AG04450 (cell line): ENCODE measurements at places on chromosomes 11 and 22.

DNA sequence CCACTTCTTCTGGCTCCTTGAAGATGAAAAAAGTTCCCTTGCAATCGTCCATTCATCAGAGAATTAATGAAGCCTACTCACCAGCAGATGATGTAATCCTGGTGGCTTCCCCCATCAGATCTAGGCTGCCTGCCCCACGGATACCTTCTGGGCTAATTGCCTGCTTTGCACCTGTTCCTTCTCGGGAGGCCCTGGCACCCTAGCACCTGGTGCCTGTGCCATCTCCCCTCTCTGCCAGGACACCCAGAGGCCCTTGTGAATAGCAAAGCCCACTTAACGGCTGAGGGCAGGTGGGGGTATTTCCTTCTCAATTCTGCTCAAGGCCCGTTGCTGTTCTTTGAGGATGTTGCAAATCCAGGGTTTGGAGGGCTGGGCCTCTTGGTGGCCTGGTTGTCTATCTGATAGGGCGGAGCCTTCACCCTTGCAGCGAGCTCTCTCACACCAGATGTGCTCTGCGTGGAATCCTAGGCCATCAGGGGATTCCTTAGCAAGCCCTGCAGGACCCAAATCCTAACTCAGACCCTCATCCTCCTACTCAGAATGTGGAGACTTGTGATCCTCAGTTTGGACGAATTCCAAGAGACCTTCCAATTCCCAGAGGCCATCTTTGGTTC lies at the start of gene LMO2:
TSS of gene LMO2 (minus strand) at position 363 of the 614 bp plus-strand sequence. CDS start 22,360 bp downstream, outside the sequence.
- no peak for DNase-seq

DNA sequence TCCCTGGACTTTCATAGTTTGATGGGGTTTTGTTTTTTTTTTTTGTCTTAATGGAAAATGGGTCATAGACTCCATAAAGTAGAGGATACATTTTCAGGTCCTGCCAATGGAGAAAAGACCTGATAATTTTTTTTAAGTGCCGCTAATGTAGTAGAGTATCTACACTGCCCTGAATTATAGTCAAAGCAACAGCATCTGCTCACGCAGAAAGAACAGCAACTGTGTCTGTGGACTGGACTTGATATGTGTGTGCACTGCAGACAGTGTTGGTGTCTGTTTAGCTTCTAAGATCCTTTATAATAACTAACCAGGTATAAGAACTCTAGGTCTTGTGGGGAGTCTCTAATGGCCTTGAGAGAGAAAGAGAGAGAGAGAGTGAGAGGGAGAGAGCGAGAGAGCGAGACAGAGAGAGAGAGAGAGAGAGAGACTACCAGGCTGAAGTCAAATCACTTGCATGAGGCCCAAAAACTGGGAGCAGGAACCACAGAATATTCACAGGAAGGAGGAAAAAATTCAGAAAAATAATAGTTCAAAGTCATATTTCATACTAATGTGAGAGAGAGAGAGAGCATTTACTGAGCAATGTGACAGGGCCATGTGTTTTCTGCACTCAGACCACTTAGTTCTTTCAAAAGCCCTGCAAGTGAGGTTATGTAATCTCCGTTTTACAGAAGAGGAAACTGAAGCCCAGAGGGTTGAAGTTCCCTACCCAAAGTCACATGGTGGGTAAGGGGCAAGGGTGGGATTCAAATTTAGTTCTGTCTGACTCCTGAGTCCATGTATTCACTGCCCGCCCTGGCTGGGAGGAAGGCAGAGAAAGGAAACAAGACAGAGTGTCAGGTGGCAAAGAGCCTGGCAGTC lies 8.6 kb upstream of the MIAT start:
- no peak for DNase-seq

GRCh38 chr22:27476729-27477128 lies 324.8 kb downstream of the MN1 start:
- DNase-seq, result no peak

- no peak for DNase-seq
Observed at GRCh38 chr11:108343714-108344113, 120.8 kb downstream of the ATM start.

DNA sequence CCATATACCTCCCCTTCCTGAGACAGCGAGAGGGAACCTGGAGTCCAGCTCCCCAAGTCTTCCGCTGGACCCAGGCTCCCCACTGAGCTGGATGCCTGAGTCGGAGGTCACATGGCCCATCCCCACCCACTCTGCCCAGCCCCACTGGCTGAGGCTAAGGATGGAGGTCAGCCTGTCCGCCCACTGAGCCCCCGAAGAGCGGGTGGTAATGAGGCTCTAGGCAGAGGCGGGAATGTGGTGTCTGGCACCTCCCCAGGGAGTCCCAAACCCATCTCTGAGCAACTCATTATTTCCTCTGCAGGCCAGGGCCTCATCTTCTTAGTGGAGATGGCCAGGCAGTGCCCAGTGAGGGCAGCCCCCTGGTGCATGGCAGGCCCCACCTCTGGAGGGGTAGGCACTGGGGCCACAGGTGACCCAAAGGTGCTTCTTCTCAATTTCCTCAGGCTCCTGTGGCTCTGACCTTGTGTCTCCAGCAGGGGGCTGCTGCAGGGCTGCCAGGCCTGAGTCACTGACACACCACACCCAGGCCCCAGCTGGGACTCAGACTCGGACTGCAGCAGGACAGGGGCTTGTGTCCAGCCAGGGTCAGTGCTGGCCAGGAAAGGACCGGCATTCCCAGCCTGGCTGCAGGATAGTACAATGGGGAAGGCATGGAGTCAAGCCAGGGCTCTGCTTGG lies 10.2 kb upstream of the PDE2A start:
- no peak for DNase-seq

GRCh38 chr11:69121021-69121420 lies 34.7 kb upstream of the SMIM38 start:
- DNase-seq, result no peak

DNA sequence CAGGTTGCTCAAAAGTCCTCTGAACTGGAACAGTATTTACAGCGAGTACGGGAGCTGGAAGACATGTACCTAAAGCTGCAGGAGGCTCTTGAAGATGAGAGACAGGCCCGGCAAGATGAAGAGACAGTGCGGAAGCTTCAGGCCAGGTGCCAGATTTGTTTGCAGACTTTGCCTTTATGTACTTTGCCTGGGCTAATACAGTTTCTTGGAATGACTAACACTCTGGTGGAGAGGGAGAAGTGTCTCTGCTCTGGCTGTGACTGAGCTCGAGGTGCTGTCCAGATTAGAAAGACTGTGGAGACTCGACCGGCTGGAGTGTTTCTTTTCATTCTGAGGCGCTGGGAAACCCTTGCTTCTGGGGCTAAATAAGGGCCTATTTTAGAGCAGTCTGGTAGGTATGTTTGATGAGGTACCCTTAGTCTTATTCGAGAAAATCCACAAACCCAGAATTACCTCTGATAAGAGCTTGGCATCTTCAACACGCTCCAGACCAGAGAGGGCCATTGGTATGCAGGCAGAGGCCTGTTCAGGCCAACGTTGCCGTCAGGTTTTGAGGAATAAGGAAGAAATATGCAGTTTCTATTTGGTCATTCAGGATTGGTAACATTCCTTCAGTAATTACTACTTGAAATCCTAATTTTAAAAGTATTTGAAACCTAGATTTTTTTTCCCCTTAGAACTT lies 76.5 kb downstream of the SWAP70 start:
- DNase-seq, result no peak

DNA sequence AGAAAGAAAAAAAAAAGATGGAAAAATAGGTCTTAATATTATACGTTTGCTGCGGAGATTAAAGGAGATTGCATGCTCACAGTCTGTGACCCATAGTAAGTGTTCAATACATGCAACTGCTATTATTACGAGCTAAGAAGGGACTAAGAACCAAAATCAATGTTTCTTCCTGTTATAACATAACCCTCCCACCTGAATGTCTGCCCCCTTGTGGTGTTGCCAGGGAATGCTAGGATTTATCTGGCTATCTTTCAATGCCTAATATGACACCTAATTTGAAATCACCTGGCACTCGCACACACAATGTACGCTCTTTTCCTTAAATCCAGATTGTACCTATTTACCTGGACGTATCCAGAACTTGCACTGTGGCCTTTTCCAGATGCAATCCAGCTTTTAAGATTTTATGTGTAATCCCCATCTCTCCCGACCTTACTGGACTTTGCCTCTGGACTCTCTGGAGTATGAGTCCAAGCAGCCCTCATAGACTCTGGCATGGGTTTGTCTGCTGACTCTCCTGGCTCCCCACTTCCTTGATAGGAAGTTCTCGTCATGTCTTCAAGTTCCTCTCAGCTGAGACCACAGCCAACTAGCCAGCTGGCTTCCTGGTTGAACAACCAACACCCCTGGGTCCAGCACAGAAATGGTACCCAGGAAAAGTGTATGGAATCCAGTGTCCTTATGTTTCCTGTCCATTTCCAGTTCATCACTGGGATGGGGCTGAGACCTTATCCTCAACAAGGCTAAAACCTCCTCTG lies 151.5 kb downstream of the CCDC34 start:
- no peak for DNase-seq

- peak; percentile 89 for DNase-seq
Observed at GRCh38 chr11:65900125-65900898, at the start of gene FOSL1. FOSL1 (minus strand) TSS chr11:65900388; CDS start chr11:65900339, 49 bp downstream.

DNA sequence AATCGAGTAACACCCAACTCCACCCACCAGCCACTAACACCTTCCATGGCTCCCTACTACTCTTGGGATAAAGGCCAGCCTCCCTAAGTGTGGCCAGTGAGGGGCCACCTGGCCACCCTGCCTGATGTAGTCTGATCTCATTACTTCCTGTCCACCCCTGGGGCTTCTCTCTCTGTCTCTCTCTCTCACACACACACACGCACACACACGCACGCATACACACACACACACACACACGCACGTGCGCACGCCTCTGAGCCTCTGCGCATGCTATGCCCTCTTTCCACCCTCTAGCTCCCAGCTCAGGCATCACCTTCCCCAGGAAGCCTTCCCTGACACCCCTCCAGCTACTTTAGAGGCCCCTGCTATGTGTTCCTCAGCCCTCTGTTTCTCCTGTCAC lies 3.9 kb downstream of the MFNG start:
- no peak for DNase-seq

GRCh38 chr11:46984987-46985386 lies 48.4 kb downstream of the CSTPP1 start:
- DNase-seq, result no peak

DNA sequence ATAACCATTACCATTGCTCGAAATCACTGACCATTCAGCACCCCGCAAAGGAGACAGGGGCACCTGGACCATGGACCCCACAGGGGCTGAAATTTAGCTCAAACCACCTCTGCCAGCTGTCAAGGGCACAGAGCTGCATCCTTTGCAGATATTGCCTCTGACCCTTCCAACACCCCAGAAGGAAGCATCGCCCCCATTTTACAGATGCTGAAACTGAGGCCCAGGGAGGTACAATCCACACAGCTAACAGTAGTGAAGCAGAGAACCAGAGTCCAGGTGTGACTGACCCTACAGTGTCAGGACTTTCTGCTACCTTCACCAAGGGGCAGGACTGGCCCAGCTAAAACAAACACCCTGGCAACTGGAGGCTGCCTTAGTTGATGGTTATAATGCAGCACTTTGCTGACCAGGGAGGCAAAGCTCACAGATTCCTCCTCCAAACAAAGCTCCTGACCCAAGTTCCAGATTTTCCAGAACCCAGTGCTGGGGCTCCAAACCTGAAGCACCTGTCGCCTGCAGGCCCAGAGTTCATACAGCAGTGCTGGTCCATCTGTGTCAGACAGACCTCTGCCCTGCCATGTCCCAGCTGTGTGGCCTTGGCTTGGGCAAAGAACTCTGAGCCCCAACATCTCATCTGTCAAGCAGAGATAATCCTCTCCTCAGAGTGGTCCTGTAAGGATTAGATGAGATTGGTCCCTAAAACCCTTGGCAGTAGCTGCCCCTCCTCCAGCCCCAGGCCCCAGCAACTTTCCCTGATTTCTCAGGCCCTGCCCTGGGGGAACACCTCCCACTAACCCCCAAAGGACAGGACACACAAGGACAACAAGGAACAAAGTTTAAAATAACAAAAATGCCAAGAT lies 15.2 kb upstream of the ARAP1 start:
- DNase-seq, result no peak

DNA sequence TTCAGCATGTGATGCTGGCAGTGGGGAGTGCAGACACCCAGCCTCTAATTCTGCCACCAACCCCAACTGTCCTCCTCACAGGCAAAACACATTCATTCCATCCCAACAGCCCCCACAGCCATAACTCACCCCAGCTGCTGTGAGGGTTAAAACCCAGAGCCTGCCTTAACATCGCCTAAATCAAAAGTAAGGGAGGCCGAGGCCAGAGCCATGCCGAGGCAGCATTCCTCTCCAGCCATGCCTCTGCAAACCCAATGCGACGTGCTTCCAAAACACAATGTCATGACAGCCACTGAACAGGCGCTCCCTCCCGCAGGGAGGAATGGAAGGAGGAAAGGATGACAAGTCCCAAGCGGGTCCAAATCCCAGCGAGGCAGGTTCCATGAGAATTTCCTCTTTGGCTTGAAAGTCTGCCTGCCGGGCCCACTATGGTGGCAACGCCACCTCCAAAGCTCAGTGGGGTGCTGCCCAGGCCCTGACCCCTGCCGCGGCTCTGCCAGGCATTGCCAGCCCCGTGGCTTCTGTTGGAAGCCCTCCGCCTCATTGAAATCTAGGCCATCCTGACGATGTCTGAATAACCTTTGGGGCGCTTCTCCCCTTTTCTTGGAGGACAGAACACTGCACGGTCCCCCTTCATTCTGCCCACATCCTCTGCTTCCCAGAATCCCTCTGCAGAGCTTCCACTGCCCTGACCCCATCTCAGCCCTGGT lies 472.3 kb downstream of the BRD1 start:
- DNase-seq, result no peak

GRCh38 chr22:26587991-26588613 lies 1.8 kb downstream of the TPST2 start:
- DNase-seq, result no peak

- no peak for DNase-seq
Observed at GRCh38 chr11:116792869-116793771, 1.4 kb upstream of the APOA5 start.

- DNase-seq, result no peak
Observed at GRCh38 chr11:56543157-56543556, at the start of gene OR5M11. OR5M11 (minus strand) TSS chr11:56543257; CDS start chr11:56543257, 0 bp downstream.

DNA sequence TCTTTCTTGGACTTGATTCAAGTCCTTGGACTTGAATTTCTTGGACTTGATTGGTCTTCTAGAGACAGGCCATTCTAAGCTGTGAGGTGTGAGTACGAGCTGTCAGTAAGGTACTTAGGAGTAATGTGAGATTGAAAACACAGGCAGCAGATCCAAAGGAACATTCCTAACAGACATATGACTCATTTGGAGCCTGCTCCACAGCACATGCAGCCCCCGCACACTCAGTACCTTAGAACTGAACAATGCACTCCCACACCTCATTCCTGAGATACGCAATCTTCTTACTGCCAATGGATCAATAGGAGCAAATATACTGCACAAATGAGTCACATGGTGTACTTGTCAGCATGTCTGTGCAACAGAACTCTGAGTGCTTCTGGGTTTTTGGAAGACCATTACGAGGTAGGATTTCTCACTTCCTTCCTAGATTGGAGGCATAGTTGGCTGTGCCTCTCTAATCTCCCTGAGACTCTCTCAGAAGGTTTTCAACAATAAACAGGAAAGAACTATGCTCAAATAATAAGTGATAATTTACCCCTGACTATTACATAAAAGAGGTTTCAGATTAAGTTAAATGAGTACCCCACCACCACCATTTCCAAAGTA lies 243.1 kb downstream of the KCNA4 start:
- no peak for DNase-seq
